ENCODE measurements at places on chromosomes 16 and 17. TPM values are rescaled to one million over a fixed set of nuclear protein-coding genes. Genes with fewer than 3 reads are reported as not detected.

KCNG4 gene
- total RNA-seq = not detected

AANAT gene
- total RNA-seq = 0.16 TPM

GRCh38 chr17:3836551-3836950 lies 9.5 kb downstream of the NCBP3 start:
- DNase-seq = no peak
- no peak overlapping the region for H3K27ac ChIP-seq
- H3K36me3 ChIP-seq = peaks cover 40% of the 10 kb centered on the region
- no peaks in the 10 kb centered on the region for H3K27me3 ChIP-seq

TBC1D3H gene
- total RNA-seq = not detected

DNA sequence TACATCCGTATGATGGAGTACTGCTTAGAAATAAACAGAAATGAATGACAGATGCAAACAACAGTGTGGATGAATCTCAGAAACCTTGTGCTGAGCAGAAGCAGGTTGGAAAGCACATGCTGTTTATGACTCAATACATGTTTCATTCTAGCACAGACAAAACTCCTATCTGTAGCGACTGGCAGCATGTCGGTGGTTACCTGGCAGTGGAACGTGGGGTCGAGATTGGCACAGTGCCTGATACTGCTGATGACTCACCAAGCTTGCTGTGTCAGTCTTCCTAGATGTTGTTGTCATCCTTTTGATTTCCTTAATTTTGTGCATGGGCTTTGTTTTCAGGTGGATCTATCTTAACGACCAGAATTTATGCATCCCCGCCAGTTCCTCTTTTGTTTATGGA lies 62.1 kb downstream of the GAN start:
- H3K4me3 ChIP-seq = no peak overlapping the region
- peaks cover 29% of the 10 kb centered on the region for H3K36me3 ChIP-seq
- DNase-seq = peak; percentile 73
- no peak overlapping the region for H3K27ac ChIP-seq

- H3K27ac ChIP-seq = peak overlapping the region; percentile 4
- no peak overlapping the region for H3K4me3 ChIP-seq
- peaks cover 16% of the 10 kb centered on the region for H3K4me1 ChIP-seq
- H3K27me3 ChIP-seq = peaks cover 4% of the 10 kb centered on the region
These were observed 10.0 kb downstream of the MAP2K3 start for GRCh38 chr17:21294321-21295035.

DNA sequence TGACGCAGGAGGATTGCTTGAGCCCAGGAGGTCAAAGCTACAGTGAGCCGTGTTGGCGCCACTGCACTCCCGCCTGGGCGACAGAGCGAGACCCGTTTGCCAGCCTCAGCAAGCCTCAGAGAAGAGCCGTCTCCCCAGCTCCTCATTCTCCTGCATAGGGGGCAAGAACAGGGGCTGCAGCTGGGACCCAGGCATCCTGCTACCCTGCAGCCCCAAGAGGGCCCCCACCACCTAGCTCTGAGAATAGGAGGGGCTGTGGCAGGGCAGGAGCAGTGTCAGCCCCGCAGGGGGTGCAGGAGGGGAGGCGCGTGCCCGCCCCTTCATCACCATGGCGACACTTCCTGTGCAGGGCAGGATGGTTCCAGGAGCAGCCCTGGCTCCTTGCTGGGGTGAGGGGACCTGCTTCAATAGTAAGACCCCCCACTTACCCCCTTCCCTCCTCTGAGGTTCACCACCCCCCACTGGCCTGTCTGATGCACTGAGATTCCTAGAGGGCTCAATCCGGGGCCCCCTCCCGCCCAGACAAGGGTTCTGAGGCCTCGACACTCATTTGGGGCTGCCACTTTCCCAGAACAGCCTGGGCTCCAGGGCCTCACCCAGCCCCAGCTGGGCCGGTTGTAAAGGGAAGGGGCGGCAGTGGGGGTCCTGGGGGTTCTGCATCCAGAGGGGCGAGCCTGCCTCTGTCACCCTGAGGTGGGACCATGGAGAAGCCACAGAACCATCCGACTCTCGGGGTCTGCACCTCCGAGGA lies 20.2 kb downstream of the VASN start:
- peaks cover 19% of the 10 kb centered on the region for H3K36me3 ChIP-seq
- no peak overlapping the region for H3K27ac ChIP-seq
- no peak overlapping the region for H3K4me3 ChIP-seq
- DNase-seq = no peak

- H3K27me3 ChIP-seq = peaks cover 4% of the 10 kb centered on the region
- DNase-seq = peak; percentile 79
- peaks cover 13% of the 10 kb centered on the region for H3K4me1 ChIP-seq
These were observed 4.7 kb upstream of the MMP15 start for GRCh38 chr16:58020628-58021521.

DNA sequence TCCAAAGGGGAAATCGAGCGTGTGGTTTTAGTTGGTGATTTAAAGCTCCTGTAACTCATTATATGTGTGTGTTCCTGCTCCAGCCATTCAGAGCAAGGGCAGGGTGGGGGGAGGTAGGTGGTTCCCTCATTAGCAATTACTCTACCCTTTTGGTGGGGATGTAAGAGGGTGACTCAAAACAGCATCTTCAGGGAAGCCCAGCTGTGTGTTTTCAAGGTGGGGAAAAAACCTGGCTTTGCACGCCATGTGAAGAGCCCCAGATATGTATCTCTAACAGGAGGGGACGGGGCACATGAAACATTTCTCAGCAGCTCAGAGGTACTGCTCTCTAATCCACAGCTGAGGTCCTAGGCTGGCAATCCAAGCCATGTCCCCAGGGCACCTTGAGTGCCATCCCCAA lies 241.3 kb upstream of the ZFHX3 start:
- H3K27ac ChIP-seq = no peak overlapping the region
- no peaks in the 10 kb centered on the region for H3K36me3 ChIP-seq
- no peak for DNase-seq
- no peaks in the 10 kb centered on the region for H3K4me1 ChIP-seq
- H3K4me3 ChIP-seq = no peak overlapping the region

PYDC1 gene
- total RNA-seq = not detected

HOXB9 gene
- total RNA-seq = 1.9 TPM

IRF8 gene
- total RNA-seq = 227 TPM

- peak overlapping the region; percentile 89 for H3K27ac ChIP-seq
- no peaks in the 10 kb centered on the region for H3K27me3 ChIP-seq
- H3K4me1 ChIP-seq = peaks cover 68% of the 10 kb centered on the region
- DNase-seq = no peak
- H3K4me3 ChIP-seq = peak overlapping the region; percentile 70
These were observed 84.5 kb upstream of the CORO6 start for GRCh38 chr17:29707212-29707571.

DNA sequence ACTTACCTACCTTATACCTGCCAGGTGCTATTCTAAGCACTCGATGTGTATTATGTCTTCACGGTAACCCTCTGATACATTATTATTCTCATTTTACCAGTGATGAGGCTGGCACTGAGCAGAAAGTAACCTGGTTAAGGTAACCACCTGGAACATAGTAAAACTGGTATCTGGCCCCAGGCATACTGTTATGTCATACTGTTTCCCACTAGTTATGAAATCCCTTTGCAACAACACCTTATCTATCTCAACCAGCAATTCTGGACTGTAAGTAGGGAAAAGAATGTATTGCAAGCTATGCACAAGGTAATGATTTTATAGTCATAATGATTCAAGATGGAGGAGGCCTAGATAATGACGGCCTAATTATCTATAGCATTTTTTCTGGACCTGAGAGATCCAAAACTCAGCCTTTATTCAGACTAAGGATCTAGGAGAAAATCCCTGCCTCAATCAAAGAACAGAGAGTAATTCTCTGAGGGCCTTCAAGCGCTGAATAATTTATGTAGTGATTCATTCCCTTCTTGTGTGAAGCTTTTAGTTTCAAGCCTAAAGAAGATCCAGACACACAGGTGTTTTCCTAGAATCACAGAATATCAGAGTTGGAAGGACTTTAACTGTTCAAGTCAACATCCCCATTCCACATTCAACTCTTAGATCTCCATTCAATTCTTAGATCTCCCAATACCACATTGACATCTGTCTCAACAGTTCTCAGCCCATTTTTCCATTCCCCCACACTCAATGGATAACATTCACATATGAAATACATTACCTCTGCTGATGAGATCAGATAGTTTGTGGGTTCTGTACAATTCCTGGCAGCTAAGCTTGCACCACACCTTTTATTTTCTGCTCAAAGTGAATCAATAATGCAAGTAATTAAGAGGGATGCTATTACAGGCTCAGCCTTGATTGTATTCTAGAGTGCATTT lies 14.9 kb upstream of the MMD start:
- no peaks in the 10 kb centered on the region for H3K36me3 ChIP-seq
- H3K4me1 ChIP-seq = peaks cover 43% of the 10 kb centered on the region
- peaks cover 16% of the 10 kb centered on the region for H3K27me3 ChIP-seq
- no peak overlapping the region for H3K27ac ChIP-seq
- no peak overlapping the region for H3K4me3 ChIP-seq

FBXO39 gene
- 0.27 TPM for total RNA-seq

- no peak for DNase-seq
- H3K4me1 ChIP-seq = peaks cover 12% of the 10 kb centered on the region
These were observed 21.4 kb downstream of the ADORA2B start for GRCh38 chr17:15966183-15966878.

GRCh38 chr17:16973760-16974540 lies 2.0 kb upstream of the TNFRSF13B start:
- H3K36me3 ChIP-seq = no peaks in the 10 kb centered on the region
- no peak overlapping the region for H3K27ac ChIP-seq
- H3K4me1 ChIP-seq = peaks cover 13% of the 10 kb centered on the region
- no peak for DNase-seq

DNA sequence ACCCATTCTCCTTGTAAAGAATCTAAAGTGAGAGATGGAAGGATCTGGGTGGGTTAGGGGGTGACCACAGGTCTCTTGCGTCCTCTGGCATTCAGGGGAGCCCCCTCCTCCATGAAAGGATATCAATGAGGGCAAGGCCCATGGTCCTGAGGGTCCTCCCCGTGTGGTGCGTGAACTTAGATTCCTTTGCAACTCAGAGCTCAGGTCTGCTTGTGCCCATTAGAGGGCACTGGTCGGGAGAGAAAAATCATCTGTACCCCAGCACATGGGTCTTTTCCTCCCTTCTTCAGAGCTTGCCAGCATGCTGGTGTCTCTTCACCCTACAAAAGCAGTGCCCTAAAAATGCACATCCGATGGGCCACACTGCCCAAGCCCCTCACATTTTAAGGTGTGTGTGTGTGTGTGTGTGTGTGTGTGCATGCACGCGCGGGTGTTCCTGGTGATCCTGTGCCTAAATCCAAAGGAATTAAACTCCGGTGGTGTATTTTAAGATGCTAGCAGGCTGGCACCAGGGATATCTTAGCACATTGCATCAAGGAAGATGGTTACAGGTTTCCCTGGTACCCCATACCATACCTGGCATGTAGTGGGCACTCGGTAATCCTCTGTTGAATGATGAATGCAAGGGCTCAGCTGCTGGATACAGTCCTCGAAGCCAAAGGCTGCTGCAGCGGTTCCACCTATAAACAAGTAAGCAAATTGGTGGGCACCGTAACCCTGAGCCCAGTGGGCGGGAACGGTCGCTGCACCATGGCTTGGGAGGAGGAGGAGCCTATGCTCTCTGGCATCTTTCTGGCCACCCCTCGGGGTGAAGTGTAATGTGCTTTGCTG lies 4.7 kb downstream of the C1QTNF1 start:
- H3K27me3 ChIP-seq = peaks cover 20% of the 10 kb centered on the region
- no peak overlapping the region for H3K4me3 ChIP-seq
- no peaks in the 10 kb centered on the region for H3K36me3 ChIP-seq
- no peak for DNase-seq
- H3K27ac ChIP-seq = no peak overlapping the region
- peaks cover 3% of the 10 kb centered on the region for H3K4me1 ChIP-seq

- peaks cover 36% of the 10 kb centered on the region for H3K4me1 ChIP-seq
- no peak for DNase-seq
- H3K4me3 ChIP-seq = no peak overlapping the region
- no peaks in the 10 kb centered on the region for H3K36me3 ChIP-seq
- H3K27ac ChIP-seq = peak overlapping the region; percentile 43
These were observed 6.5 kb downstream of the DPEP2 start for GRCh38 chr16:67992661-67993206.

C1QL1 gene
- 0.37 TPM for total RNA-seq

OR4D1 gene
- 0.16 TPM for total RNA-seq

- no peak overlapping the region for H3K27ac ChIP-seq
- no peaks in the 10 kb centered on the region for H3K27me3 ChIP-seq
- H3K36me3 ChIP-seq = no peaks in the 10 kb centered on the region
These were observed 4.8 kb upstream of the ANKRD11 start for GRCh38 chr16:89495121-89495520.

GRCh38 chr16:12120982-12121652 lies 144.6 kb downstream of the SNX29 start:
- peaks cover 3% of the 10 kb centered on the region for H3K36me3 ChIP-seq
- peaks cover 18% of the 10 kb centered on the region for H3K4me1 ChIP-seq

GRCh38 chr17:37327341-37328090 lies 48.3 kb upstream of the C17orf78 start:
- peaks cover 39% of the 10 kb centered on the region for H3K36me3 ChIP-seq
- H3K4me1 ChIP-seq = no peaks in the 10 kb centered on the region
- DNase-seq = no peak

DNA sequence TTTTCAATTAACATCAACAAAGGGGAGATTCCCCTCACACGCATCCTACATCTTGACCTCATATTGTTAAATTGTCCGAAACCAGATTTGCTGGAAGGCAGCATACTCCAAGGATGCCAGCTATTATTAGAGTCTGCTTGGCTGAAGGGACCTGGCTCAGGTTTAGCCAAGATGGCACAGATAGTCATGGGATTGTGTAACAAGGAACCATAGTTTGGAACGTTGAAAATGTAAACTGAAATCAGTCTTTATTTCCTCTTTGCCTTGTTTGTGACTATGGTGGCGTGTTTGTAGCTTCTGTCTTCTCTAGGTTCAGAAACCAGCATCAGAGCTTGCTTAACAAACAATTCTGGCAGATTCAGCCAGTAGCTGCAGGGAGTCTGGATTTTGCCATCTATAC lies 5.9 kb downstream of the ARSG start:
- H3K4me3 ChIP-seq = peak overlapping the region; percentile 31
- no peaks in the 10 kb centered on the region for H3K36me3 ChIP-seq
- no peak for DNase-seq

GRCh38 chr16:72210072-72210471 lies 38.1 kb upstream of the PMFBP1 start:
- no peaks in the 10 kb centered on the region for H3K36me3 ChIP-seq
- no peaks in the 10 kb centered on the region for H3K4me1 ChIP-seq
- DNase-seq = no peak
- no peak overlapping the region for H3K27ac ChIP-seq
- H3K4me3 ChIP-seq = no peak overlapping the region

GRCh38 chr17:51456942-51457341 lies 196.6 kb downstream of the UTP18 start:
- peaks cover 4% of the 10 kb centered on the region for H3K27me3 ChIP-seq
- no peak overlapping the region for H3K4me3 ChIP-seq
- peaks cover 4% of the 10 kb centered on the region for H3K4me1 ChIP-seq
- no peak overlapping the region for H3K27ac ChIP-seq
- no peaks in the 10 kb centered on the region for H3K36me3 ChIP-seq

Data from activated CD4-positive, alpha-beta T cell treated with anti-CD3 and anti-CD28 coated beads for 36 hours (primary cell).